Activated naive CD8-positive, alpha-beta T cell treated with anti-CD3 and anti-CD28 coated beads, Interleukin-2, amount 10 ng/mL, durations not matched to agents 7 days and 5 days (primary cell): ENCODE measurements at places on chromosomes 2 and 18.

GRCh38 chr2:182822733-182823132 lies 43.7 kb downstream of the FRZB start:
- no peak for DNase-seq

- DNase-seq: no peak
These were observed 172.5 kb upstream of the KLF7 start for GRCh38 chr2:207338220-207338607.

DNA sequence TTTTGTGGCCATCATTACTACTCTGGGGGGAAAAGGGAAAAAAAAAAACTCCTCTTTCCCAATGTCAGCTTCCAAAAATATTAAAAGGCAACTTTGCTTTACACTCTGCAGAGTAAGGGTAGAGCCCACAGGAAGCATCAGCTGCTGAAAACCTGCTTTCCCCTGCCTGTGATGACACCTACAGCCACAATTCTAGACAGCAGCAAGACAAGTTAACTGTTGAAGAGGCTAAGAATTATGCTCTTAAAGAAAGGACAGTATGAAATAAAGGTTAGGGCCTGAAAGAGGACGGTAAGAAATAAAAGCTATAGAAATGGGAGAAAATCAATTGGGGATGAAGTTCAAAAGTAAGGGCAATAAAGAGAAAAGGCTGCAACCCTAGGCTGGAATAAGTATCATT lies 3.0 kb downstream of the PDE11A start:
- DNase-seq: no peak

- DNase-seq: no peak
These were observed 182.6 kb downstream of the FSIP2 start for GRCh38 chr2:185921048-185921756.

DNA sequence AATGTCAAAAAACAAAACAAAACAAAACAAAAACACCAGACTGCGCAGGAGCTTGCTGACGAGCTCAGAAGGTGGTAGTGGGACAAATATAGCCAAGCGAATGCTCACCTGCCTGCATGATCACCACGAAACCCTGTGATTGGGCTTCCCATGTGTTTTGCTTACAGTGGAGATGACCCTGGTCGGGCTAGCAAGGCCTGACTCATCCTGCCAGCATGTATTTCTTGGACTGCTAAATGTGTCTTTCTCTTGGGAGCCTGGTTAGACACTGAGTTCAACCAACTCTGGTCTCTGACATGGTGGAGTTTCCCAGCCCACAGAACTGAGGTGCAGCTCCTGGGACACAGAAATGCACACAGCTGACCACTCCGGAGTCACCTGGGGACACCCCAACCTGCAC lies 30.7 kb upstream of the DUSP2 start:
- DNase-seq: no peak

DNA sequence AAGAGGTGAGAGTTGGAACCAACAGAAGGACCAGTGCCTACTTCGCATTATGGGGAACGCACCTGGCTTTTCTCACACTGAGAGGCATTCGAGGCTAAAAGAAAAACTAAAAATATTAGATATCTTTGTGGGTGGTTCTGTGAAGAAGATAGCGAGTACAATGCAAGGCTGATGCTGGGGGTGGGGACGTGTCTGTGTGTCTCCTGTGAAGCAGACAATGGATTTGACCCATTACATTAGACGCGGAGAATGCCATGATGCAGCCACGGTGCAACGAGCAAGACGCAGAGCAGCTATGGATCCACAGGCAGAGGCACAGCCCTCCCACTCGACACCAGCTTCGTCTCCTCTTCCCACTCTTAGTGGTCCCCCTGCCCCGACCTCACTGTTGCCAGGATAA lies 61.0 kb downstream of the ADCY3 start:
- DNase-seq: no peak

- no peak for DNase-seq
These were observed 162.2 kb downstream of the PRPF40A start for GRCh38 chr2:152555048-152555447.

DNA sequence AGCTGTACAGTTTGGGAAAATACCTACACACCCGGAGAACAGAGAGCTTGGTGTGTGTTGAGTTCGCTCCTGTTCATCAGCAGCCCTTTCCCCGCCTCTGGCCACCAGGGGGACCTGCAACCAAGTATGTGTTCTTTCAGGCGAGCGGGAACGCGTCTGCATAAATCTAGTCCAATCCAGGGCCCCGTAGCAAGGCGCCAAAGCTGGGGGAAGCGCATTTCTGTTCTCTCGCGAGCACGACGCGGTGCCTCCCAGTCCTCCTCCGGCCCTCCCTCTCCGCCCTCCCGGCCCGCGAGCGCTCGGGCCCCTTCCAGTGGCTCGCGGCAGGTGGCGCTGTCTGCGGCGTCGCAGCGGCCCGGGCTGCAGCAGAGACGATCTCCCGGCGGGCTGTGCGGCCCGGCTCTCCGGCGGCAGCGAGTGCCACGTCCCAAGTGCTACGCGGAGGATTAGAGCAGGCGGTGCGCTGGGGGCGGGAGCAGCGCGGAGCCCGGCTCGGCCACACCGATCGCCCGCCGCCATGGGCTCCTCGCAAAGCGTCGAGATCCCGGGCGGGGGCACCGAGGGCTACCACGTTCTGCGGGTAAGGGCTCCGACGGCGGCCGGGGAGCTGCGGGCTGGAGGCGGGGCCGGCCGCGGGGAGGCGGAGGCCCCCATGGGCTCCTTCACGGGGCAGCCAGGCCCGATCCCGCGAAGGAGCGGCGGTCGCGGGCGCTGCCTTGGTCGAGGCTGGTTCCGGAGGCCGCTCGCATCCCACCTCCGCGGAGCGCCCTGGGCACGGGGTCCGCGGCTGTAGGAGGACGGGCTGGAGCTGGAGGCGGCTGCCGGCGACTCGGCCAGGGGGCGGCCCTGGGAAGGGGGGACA lies at the start of gene GORASP2:
Gene GORASP2 (plus strand): TSS at position 430 of the 862 bp plus-strand sequence. CDS start 88 bp downstream, at position 518.
- peak; percentile 99 for DNase-seq

- no peak for DNase-seq
These were observed at the start of gene CYP1B1 for GRCh38 chr2:38075507-38076151. Gene CYP1B1 (minus strand): TSS chr2:38076151. CDS start chr2:38075388, 763 bp downstream.

DNA sequence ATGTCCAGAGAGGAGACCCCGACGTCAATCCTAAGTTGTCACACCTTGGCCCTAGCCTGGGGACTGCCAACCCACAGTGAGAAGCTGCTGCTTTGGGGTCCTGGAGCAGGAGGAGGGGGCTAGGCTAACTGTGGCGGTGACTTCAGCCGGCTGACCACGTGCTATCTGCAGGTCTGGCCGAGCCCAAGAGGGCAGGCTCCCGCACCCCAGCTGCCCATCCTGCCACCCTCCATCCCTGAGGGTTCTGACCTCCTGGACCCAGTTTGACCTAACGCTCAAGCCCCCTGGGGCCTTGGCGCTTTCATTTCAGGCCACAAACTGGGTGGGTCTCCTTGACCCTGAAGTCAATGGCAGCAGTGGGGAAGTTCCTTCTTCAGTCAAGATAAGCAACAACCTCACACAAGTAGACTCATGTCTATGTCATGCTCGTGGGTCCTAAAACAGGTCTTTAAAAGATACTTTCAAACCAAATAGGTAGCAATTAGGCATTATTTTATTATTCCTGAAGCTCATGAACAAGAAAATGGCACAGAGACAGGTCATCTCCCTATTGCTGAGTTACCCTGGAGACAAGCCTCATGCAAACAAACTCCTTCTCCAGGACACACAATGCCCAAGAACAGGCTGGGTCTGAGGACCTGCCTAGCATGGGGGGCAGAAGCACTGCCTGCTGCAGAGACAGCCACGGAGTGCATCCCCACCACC lies 2.3 kb downstream of the HES6 start:
- DNase-seq: no peak

DNA sequence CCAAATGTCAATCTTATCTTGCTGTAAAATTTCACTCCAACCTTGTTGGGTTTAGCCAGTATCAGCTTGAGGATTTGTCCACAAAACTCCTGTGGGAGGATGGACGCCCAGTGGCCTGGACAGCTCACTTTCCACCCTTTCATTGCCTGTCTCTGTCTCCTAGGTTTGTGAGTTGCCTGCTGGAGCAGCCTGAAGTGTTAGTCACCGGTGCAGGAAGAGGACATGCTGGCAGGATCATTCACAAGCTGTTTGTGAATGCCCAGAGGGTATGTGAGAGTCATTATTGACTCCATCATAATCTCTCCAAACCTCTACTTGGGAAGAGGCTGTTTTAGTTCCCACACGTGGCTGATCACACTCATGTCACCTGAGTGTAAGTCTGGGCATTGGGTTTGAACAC lies 112.3 kb downstream of the RAB3GAP1 start:
- no peak for DNase-seq

DNA sequence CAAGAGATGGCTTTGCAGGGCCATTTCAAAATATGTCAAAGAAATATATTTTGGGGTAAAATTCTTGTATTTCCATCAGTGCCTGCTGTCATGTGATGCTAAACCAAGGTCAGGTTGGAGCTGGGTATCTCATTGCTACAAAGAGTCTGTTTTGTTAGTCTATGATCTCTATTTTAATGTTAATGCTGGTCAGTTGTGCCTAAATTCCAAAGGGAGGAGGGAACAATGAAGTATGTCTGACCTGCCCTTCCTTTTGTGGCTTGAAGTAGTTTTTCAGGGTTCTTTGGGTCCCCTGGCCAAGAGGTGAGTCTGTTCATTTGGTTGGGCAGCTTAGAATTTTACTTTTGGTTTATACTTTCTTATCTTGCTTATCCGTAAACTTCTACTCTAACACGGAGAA lies 61.6 kb upstream of the DYNAP start:
- DNase-seq: no peak

DNA sequence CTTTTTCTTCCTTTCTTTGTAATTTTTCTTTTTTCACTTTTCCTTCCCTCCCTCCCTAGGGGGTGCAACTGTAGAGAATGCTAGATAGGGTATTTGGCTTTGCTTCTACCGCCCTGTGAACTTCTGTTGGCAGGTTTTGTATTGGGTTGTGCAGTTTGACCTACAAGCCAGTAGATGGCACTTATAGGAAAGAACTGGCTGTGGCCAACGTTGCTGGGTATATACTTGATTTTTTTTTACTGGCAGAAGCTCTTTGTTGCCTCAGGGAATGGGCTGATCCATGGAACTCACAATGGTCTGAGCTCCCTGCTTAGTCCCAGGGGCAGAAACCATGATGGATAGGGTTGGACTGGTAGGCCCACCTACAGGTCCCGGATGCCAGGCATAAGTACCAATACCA lies 1019.5 kb upstream of the LRRTM1 start:
- no peak for DNase-seq

GRCh38 chr2:46802665-46803546 lies 112.7 kb downstream of the MCFD2 start:
- no peak for DNase-seq
